ENCODE measurements at places on chromosomes 2 and 18. TPM values are rescaled to one million over a fixed set of nuclear protein-coding genes. Genes with fewer than 3 reads are reported as not detected.

GRCh38 chr2:237298151-237299118, 115.5 kb downstream of the COL6A3 start:
- H3K27me3 ChIP-seq: peaks cover 14% of the 10 kb centered on the region
- DNase-seq: no peak
- no peak overlapping the region for H3K4me3 ChIP-seq
- H3K27ac ChIP-seq: no peak overlapping the region
- H3K4me1 ChIP-seq: no peaks in the 10 kb centered on the region

DNA sequence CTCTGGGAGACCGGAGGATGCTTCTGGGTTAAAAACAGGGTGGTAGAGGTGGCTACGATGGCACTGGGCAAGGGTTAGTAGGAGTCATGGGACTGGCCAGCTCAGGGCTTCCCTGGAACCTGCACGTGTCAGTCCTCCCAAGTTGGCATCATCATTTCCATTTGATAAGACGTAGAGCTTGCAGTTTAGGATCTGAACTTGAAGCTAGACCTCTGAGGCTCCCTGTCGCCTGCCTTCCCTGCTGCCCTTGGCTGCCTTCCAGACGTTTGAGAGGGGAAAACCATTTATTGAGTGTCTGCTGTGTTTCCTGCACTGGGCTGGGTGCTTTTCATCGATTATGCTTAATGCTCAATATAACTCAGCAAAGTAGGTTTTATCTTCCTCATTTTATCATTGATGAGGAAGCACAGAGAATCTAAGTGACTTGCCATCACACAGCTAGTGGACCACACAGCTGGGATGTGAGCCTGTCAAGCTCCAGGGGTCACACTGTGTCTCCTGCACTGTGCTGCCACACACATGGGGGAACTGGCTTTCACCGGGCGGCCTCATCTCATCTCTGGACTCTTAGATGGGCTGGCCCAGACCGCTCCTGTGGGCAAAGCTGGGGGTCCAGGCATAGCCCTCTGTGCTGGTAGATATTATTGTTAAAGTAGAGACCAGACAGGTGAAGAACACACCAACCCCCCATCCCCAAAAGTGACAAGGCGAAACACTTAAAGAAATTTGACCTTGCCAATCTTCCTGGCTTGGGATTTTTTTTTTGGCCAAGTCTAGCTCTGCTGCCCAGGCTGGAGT, 7.8 kb downstream of the NT5DC4 start:
- DNase-seq: peak; percentile 33
- no peaks in the 10 kb centered on the region for H3K27me3 ChIP-seq
- no peak overlapping the region for H3K27ac ChIP-seq
- no peak overlapping the region for H3K4me3 ChIP-seq
- H3K36me3 ChIP-seq: no peaks in the 10 kb centered on the region

DNA sequence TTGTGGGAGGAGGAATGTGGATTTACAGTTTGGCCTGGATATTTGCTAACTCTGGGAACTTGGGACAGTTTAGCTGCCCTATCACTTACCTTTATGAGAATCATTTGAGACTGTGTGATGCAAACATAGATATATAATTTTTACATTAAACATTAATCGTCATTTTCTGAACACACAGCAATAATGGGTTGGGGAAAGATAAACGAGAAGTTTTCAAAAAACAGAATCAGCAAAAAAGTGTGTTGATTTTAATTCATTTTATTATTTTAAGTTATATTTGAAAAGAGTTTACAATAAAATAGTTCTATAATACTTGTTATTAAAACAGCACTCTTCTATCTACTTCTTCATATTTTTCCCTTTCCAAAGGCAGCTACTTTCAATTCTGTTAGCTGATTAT, 813.3 kb downstream of the SLC4A3 start:
- H3K27me3 ChIP-seq: no peaks in the 10 kb centered on the region
- H3K36me3 ChIP-seq: no peaks in the 10 kb centered on the region
- DNase-seq: no peak
- H3K4me3 ChIP-seq: no peak overlapping the region
- peaks cover 5% of the 10 kb centered on the region for H3K4me1 ChIP-seq
- H3K27ac ChIP-seq: no peak overlapping the region

Gene THSD7B
- total RNA-seq: not detected

DNA sequence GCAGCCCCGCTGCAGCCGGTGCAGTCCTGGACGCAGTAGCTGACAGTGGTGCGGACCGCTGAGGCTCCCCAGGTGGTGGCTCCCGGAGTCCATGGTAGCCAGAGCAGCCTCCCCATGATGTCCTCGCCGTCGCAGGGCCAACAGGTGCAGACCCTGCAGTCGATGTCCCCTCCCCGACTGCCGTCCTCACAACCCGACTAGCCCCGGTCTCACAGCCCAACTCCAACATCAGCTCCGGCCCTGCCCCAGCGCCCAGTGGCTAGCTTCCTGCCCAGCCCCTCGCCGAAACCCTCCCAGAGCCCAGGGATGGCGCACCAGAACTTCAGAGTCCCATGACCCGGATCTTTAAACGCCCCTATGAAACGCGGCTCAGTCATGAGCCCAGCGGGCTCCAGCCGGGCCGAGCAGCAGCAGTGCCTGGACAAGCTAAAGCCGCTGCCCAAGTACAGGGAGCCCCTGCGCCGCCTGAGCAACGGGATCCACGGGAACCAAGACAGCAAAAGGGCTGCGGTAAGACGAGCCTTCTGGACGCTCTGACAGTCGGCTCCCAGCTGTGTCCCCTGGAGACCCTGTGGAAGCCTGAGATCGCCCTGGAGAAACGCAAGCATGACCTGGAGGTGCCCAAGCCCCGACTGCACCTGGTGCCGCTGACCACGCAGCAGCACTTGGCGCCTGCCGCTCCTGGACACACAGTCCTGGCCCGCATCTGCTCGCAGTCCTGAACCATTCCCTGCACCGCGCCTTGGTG, 53.8 kb upstream of the TUBA3E start:
- DNase-seq: no peak
- peaks cover 89% of the 10 kb centered on the region for H3K27me3 ChIP-seq
- H3K27ac ChIP-seq: no peak overlapping the region
- H3K36me3 ChIP-seq: no peaks in the 10 kb centered on the region
- H3K4me1 ChIP-seq: no peaks in the 10 kb centered on the region

- DNase-seq: no peak
- H3K4me3 ChIP-seq: no peak overlapping the region
- no peak overlapping the region for H3K27ac ChIP-seq
- H3K27me3 ChIP-seq: peaks cover 3% of the 10 kb centered on the region
- H3K4me1 ChIP-seq: no peaks in the 10 kb centered on the region
Measured at GRCh38 chr2:236558993-236559978, 10.3 kb upstream of the ACKR3 start.

Gene LIPG
- 8.4 TPM for total RNA-seq

- no peak overlapping the region for H3K4me3 ChIP-seq
- no peak overlapping the region for H3K27ac ChIP-seq
- H3K27me3 ChIP-seq: no peaks in the 10 kb centered on the region
- DNase-seq: no peak
- H3K4me1 ChIP-seq: no peaks in the 10 kb centered on the region
Measured at GRCh38 chr2:14418115-14418514, 214.4 kb upstream of the LRATD1 start.

GRCh38 chr2:74540291-74540690, 10.6 kb downstream of the HTRA2 start:
- no peak overlapping the region for H3K27ac ChIP-seq
- H3K36me3 ChIP-seq: no peaks in the 10 kb centered on the region
- DNase-seq: no peak
- H3K4me3 ChIP-seq: no peak overlapping the region
- H3K4me1 ChIP-seq: peaks cover 4% of the 10 kb centered on the region

- no peak for DNase-seq
- no peak overlapping the region for H3K27ac ChIP-seq
- H3K4me1 ChIP-seq: no peaks in the 10 kb centered on the region
- no peak overlapping the region for H3K4me3 ChIP-seq
- no peaks in the 10 kb centered on the region for H3K36me3 ChIP-seq
Measured at GRCh38 chr2:64737547-64737946, 83.8 kb upstream of the SERTAD2 start.

Gene B3GNT7
- total RNA-seq: 0.09 TPM

Measured in A673 (cell line).